ENCODE measurements at places on chromosomes 6 and 20.

DNA sequence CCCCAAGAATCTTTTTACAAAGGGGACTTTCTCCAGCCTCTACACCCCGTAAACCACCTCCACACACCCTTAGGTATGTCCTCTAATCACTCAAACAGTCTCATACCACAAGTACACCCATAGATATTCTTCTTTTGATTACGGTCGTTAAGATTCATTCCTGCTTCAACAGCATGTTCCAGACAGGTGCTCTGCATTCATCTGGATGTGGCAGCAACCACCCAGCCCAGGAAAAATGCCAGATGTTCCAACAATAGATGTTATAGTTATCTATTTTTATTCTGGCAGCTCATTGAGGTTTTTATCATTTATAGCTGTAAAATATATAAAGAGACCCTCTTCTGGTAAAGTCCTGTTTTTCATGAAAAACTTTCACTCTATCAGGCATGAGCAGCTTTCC lies 60.7 kb downstream of the SIM1 start:
- DNase-seq, result no peak

DNA sequence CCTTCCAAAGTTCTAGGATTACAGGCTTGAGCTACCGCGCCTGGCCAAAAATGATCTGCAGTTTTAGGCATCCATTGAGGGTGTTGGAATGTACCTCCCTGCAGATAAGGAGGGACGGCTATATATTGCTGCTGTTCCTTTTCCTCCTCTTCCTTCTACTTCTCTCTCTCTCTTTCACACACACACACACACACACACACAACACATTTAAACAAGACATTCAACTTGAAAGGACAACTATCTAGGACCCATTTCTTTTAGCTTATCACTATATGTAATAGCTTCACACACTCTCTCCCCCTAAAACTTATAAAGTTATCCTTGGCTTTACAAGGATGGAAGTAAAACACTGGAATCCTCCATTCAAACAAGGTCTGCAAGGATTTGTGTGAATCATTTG lies 260.6 kb downstream of the PHACTR1 start:
- no peak for DNase-seq

DNA sequence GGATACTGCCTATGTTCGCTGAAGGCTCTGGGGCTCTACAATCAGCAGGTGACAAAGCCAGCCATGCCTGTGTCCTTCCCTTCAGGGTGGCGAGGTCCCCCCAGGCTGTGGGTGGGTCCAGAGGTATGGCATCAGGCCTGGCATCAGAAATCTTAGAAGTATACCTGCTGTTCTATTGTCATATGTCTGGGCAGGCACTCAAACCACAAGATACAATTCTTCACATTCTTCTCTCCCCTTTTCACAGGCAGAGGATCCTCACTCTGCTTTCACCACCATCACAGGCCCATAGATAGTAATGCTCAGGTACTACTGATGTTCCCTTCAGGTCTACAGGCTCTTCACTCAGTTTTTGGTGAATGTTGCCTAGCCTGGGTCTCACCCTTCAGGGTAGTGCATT lies 1180.0 kb upstream of the CITED2 start:
- no peak for DNase-seq

GRCh38 chr6:74075323-74075722 lies 379.3 kb downstream of the CD109 start:
- DNase-seq, result no peak

- no peak for DNase-seq
These were observed 1.9 kb upstream of the VGLL2 start for GRCh38 chr6:117263353-117263927.

GRCh38 chr6:157184202-157185015 lies 138.9 kb downstream of the TMEM242 start:
- DNase-seq, result peak; percentile 16

DNA sequence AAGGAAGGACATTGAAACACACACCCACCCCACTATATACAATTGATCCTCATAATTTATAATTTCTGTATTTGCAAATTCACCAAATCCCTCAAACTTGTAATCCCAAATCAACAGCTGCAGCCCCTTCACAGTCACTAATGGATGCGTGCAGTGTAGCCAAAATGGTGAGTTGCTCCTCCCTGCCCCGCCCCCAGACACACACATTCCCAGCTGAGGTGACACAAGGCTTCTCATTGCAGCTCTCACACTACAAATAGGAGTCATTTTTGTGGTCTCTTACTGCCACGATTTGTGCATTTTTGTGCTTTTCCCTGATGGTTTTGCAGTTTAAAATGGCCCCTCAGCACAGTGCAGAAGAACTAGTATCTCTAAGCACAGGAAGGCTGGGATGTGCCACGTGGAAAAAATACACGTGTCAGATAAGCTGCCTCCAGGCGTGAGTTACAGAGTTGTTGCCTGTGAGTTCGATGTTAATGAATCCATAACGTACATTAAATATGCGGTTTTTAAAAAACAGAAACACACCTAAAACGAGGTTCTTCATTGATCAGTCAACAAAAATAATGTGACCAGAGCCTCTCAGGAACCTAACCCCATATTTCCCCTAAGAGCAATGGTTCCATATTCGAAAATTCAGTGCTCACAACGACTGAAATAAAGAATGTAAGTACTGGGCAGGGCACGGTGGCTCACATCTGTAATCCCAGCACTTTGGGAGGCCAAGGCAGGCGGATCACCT lies 8.2 kb downstream of the ATP9A start:
- DNase-seq, result no peak

DNA sequence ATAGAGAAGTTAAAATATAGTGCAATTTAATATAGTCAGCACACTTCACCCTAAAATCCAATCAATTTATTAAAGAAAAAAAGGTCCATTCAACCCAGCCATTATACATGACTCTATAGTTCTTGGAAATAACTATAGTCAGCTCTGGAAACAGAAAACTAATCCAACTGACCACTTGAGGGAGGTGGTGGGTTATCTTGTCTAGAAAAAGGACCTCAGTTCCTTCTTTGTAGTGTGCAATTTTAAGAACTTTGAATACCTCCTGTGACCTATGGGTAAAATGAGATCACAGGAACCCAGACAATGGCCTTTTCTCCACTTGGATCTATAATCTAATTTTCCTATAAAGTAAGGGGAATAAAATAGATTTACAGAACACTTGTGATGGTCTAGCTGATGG lies 163.6 kb upstream of the CENPW start:
- no peak for DNase-seq

- DNase-seq, result no peak
These were observed 60.9 kb upstream of the TOP1 start for GRCh38 chr20:40967700-40968099.

GRCh38 chr20:25685276-25686080 lies 11.2 kb downstream of the ZNF337 start:
- no peak for DNase-seq

GRCh38 chr6:109235481-109236038 lies 140.3 kb downstream of the CEP57L1 start:
- no peak for DNase-seq

DNA sequence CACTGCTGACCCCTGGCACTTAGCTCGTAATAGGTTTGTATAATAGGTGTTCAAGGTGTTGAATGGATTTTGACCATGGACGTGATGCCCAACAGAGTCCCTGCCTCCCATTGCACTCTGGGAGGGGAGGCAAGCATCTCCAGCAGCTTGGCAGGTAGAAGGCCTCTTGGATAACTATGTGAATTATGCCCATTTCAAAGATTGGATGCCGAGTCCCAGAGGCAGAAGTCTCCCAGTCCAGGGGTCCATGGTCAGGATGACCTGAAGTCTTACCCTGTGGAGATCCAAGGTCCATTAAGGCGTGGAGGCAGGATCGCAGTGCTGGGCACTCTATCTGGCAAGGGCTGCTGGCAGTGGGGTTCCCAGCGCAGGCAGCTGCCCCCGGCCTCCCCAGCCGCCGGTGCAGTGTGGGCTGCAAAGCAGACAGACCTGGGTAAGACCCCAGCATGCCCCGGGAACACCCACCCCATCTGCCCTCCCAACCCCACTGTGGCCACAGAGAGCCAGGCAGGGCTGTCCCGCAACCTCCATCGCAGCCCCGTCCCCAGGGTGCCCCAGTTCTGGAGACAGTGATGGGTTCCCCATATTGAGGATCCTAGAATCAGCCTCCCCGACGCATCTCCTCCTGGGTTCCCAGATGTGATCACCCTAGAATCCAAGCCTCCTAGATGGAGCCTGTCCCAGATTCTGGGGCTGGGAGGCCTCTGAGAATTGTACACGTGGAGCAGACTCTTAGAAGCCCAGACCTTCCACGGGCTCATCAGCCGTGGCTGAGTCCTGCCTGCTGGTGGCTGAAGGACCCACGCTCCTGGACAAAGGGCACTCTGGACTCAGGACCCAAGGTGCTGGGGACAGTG lies 44.6 kb downstream of the APCDD1L start:
- DNase-seq, result no peak

DNA sequence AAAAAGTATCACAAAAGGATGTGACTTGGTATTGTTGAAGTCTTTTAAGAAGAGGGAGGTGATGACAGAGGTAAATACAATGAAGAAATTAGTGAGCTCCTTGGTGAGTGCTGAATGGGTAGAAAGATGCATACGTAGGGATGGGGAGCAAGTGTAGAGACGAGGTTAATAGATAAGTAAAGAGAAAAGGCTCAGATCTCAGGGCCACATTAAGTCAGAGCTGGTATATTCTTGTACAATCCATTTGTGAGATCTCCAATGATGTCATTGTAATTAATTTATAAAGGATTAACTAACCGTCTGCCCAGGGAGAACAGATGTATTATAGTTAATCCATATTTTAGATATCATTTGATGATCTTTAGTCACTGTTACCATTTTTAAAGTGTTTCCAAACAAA lies 43.4 kb downstream of the SMPDL3A start:
- no peak for DNase-seq

GRCh38 chr20:3434232-3434631 lies 26.8 kb upstream of the DNAAF9 start:
- DNase-seq, result no peak

DNA sequence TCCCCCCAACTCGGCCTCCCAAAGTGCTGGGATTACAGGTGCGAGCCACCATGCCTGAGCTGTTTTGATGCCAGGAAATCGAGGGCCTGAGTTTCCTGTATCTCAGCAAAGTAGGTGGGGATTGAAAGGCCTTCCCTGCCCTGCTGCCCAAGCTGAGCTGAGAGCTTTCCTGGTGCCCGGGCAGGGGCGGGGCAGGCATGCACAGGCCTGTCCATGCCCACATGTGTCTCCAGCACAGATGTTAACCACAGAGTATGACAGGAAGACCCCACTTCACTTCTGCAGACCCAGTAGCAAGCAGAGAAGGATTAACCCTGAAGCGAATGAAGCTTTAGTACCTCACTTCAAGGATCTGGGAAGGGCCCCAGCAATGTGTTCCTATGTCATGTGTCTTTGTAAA lies 66.0 kb downstream of the GPR6 start:
- no peak for DNase-seq

DNA sequence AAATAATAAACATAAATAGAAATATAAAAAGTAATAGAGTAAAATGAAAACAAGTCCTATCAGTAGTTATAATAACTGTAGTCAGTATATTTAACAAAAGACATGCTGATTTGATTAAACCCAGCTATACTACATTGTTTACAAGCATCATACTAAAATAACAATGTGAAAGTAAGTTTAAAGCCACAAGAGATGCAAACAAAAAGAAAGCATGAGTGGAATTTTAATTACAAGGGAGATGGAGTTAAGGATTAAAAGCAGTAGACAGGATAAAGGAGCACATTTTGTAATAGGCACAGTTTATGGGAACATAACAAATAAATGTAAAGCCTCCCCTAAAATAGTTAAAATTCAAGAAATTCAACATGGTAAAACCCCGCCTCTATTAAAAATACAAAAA lies 41.5 kb downstream of the SENP6 start:
- DNase-seq, result no peak

- no peak for DNase-seq
These were observed 184.5 kb upstream of the AGPAT4 start for GRCh38 chr6:161458201-161458951.
